Spinal cord (tissue), 10 donors: ENCODE measurements at places on chromosomes 4 and X.

DNA sequence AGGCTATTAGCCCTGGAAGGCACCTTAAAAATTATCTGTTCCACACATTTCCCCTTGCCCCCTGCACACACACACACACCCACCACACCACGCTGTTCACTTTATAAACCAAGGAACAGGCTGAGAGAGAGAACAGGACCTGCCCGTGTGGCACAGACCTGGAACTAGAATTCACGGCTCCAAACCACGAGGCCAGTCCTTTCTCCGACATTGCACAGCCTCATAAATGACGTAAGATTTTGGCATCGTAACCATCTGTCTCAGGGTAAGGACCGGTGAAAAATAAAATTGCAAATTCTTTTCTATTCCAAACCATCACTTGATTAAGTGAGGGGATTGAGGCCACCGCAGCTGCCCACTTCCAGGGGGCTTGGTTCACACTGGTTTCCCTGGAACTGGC, 330.3 kb downstream of the BCOR start:
- DNase-seq, result no peak

- no peak for DNase-seq
These were observed 62.6 kb upstream of the TSPAN5 start for GRCh38 chr4:98720871-98721480.

DNA sequence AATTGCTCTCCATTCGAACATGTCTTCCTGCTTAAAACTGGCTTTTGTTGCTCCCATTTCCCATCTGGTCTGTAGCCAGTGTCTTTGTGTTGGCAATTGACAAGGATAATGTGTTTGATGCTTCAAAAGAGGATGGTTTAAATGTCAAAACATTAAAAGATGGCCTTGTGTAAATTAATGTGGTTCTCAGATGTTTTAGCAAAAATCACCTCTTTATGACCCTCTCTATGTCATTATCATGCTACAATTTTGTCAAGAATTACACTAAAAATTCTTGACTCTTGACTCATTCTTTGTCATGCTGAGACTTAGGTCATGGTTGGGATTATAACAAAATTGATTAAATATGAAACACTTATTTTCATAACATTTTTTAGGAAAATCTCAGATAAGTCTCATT, 47.4 kb downstream of the TMEM131L start:
- DNase-seq, result no peak

- no peak for DNase-seq
These were observed 18.3 kb downstream of the G3BP2 start for GRCh38 chr4:75654905-75655304.

- DNase-seq, result no peak
These were observed 16.0 kb downstream of the ZNF275 start for GRCh38 chrX:153349952-153350351.

- DNase-seq, result peak; percentile 7
These were observed 30.8 kb upstream of the LRBA start for GRCh38 chr4:151045907-151046306.

DNA sequence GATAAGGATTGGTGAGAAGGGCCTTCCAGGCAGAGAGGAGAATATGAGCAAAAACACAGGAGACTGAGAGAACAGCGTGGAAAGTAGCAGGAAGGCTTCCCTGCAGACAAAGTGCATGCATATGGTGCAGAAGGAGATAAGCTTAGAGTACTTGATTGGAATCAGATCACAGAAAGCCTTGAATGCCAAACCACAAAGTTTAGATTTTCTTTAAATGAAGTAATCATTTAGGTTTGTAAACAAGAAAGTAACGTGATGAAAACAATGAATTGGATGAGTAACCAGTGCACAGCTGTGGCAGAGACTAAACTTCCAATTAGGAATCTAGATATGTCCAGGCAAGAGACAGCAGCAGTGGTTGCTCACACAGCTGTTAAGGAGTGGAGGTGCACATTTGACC, 83.8 kb upstream of the C1QTNF7 start:
- DNase-seq, result no peak

DNA sequence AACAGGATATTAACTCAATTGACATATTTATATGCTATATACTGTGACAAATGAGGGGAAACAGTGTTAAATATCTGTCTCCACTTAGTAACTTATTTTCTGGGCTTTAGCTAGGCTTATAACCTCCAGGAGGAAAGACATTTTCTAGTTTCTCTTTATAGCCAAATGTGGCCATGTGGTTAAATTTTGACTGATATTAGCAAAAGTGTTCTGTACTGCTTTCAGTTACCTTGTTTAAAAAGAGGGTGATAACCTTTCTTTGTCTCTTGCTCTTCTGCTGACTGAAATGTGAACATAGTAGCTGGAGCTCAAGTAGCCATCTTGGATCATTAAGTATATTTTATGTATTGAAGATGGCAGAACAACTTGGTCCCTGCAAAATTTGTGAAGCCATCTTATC, 253.7 kb downstream of the PDHA2 start:
- DNase-seq, result no peak

DNA sequence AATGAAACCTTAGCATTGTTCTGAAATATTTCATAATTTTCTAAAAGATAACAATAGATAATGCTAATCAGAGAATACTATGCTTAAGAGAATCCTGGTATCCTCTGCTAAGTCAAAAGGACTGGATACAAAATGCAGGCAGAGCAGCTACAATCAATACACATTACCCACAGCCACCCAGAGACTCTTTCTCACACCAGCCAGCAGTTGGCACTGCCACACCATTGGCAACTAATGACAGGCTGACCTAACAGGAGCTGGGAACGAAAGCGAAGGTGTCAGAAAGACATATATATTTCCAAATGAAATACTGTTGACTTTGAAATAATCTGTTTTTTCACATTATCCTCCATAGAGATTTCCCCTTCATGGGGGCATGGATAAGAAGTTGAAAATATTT, 122.6 kb upstream of the PLAC1 start:
- DNase-seq, result no peak

DNA sequence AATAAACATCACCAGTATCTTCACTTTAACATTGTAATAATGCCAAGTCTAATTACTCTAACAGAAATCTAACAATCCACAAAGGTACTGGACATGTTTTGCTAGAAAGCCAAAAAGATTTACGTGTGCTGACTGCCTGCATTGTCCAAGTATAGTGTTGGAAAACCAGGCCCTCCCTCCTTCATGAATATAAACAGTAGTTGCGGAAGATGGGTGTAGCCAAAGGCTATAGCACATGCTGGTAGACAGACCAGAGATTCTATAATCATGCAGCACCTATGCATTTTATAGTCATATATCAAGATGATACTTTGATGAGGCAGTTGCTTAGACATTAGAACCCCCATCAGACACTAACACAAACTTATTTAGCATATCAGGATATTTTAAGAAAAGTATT, 22.6 kb downstream of the ZNF280C start:
- DNase-seq, result no peak

DNA sequence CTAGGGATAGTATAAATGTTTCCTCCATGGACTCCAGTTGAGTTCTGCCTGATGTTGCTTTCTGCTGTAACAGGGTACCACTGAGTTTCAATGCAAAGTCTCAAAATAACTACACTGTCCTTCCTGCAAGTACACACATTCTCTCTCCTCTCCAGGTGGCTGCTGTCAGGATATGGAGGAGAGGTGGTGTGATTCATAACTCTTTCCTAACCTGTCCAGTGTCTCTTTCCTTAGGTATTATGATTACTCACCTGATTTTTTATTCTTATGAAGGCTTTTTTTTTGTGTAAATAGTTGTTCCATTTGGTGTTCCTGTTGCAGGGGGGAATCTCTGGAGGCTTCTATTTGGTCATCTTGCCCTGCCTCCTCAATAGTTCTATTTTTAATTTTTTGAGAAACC, 39.8 kb upstream of the POF1B start:
- no peak for DNase-seq

GRCh38 chr4:79578606-79579005, 170.6 kb upstream of the GK2 start:
- DNase-seq, result no peak

- DNase-seq, result no peak
These were observed 20.7 kb downstream of the ZFYVE28 start for GRCh38 chr4:2397596-2398379.

DNA sequence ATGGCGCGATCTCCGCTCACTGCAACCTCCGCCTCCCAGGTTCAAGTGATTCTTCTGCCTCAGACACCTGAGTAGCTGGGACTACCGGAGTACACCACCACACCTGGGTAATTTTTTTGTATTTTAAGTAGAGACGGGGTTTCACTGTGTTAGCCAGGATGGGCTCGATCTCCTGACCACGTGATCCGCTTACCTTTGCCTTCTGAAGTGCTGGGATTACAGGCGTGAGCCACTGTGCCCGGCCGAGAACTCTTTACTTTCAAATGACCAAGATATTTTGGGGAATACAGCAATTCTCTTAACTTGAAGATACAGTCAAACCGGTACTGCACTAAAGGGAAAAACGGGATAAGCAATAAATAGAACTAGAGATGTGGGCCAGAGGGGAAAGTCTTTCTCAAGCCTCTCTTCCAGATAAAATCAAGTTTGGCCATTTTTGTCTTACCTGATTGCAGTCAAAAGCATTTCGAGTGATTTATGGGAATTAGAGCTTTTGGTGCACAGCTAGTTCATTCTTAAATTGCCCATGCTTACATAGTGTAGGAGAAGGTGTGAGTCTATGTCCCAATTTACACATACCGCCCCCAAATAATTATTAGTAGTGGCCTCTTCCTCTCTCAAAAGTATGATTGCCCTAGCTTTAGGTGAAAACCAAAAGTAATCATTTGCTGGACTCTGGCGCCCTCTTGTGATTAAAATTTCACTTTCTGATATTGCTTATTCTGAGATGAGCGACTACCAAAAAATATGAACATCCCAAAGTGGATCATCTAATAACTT, 53.2 kb upstream of the ABCG2 start:
- no peak for DNase-seq

DNA sequence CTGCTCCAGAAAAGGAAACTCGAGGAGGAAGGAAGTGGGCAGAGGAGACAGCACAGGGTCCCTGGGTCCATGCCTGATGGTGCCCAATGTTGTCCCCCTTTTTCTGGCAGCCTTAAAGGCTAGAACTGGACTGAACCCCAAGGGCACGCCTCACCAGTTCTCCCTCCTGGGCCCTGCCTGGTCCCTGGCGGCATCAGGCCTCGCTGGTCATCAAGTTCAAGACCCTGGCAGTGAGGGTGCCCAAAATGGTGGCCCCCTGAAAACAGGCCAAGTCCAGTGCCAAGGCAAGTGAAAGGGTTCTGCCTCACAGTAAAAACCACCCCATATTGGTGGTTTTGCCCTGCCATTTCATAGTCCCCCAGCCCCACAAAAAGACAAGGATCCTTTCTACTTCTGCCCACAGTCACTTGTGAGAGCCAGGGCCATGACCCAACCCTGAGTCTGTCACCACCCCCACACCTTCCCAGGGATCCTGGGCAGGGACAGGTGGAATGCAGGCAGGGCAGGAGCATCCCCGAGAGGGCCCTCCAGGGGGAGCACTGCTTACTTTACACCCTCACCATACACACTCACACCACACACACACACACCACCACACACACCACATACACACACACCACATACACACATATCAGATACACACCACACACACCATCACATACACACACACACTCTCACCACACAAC, 107.6 kb downstream of the DCTD start:
- DNase-seq, result no peak

- DNase-seq, result no peak
These were observed 55.1 kb upstream of the NXF3 start for GRCh38 chrX:103148075-103148474.

GRCh38 chr4:6644792-6645530, 4.5 kb downstream of the MRFAP1 start:
- DNase-seq, result no peak

- DNase-seq, result no peak
These were observed 14.5 kb upstream of the MAML3 start for GRCh38 chr4:140168474-140168873.

DNA sequence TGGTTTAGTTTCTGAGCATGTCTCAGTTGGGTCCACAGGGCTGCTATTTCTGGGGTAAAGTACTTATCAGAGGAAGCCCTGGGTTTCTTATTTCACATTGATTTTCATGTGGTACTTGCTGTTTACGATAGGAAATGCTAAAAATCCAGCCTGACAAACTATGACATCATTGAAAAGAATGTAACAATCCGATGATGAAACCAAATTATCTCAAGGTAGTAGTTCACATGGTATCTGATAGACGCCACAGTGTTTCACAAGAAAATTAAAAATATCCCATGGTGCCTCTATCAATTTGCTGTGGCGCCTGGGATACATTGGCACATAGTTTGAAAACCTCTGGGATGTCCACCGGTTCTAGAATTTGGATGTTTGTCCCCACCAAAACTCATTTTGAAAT, 418.9 kb upstream of the RPS6KA3 start:
- no peak for DNase-seq

- DNase-seq, result no peak
These were observed 215.8 kb downstream of the MID1IP1 start for GRCh38 chrX:39017077-39017476.

DNA sequence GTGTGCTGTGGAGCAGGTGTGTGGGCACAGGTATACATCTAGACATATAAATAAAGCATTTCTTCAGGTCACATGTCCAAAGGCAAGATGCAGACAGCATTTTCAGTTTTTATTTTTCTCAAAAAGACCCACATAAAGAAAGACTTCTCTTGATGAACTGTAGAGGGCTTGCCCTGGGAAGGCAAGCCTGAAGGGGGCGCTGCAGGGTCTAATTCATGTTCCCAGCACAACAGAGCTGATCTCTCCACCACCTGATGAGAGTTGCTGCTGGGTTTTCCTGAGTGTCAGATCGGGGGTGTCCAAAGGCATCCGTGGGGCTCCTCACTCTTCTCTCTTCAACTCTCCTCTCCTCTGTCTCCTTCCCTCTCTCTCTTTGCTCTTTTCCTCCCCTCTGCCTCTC, 26.6 kb downstream of the ADRA2C start:
- no peak for DNase-seq

DNA sequence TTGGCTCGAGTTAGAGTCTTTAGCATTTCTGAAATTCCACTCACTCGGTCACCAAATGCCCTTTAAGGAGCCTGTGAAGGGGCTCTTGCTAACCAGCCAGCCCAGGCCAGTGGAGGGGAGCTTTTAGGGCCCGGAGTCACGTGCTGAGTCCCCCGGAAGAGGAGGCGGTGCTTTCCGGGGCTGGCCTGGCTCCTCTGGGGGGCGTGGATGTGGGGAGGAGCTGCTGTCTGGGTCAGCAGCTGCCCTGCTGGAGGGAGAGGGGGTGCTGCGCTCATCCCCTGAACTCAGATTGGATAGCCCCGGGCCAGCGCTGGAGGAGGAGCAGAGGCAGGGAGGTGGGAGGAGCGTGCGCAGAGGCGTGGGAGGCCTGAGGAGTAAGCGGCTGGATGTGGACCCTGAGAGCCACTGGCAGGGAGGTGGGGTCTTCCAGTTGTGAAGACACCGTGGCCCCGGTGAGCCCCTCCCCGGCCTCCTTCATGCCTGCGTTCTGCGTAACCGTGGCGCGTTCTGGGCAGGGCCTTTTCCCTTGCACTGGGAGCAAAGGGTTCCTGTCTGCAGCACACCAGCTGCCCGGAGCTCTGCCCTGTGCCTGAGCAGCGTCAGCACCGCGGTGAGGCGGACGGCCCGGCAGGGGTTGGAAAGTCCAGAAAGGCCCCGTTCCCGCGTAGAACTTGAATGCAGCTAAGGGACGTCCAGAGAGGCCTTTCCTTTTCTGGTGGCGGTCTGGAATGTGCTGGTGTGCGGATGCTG, 19.7 kb downstream of the MAEA start:
- peak; percentile 75 for DNase-seq
